Fibroblast of gingiva (primary cell): ENCODE measurements at places on chromosomes 5 and 9.

GRCh38 chr5:1317921-1318565 lies 23.2 kb upstream of the TERT start:
- DNase-seq = no peak

- no peak for DNase-seq
Observed at GRCh38 chr5:160921-161802, 30.1 kb upstream of the LRRC14B start.

GRCh38 chr9:137763271-137763955 lies 114.2 kb upstream of the CACNA1B start:
- no peak for DNase-seq

DNA sequence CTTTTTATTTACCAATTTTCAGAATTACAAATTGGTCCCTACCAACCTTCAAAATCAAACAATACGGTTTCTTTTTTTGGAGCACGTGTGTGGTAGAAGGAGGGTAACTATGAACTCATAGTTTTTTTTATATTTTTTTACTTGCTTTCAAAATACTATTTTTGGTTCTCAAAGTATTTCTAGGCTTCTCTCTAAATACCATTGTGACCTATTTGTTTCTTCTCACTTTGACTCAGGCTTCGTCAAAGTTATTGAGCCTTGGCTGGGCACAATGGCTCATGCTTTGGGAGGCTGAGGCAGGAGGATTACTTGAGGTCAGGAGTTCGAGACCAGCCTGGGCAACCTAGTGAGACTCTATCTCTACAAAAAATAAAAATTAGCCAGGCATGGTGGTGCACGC lies 11.6 kb upstream of the KIF27 start:
- DNase-seq = no peak

GRCh38 chr5:107670932-107671741 lies at the start of gene EFNA5:
Gene EFNA5, minus strand, starts transcription at chr5:107670937.
- DNase-seq = peak; percentile 52

- no peak for DNase-seq
Observed at GRCh38 chr5:149792540-149793255, 62.6 kb downstream of the PPARGC1B start.

DNA sequence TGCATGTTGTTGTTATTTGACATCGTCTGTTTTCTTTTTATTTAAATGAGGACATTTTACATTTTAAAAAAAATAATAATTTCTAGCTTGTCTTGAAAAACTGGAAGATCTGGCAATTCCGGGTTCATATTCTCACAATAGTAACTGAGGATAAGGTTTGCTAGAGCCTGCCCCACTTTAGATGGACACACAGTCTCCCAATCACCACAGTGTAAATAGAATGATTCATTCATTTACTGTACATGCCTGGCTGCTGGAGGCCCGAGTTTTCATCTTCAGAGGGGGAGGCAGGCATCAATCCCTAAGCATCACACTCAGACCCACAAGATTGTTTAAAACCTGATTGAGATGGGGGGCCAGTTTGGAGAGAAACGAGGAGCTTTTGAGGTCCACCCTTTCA lies 2039.7 kb upstream of the WWC1 start:
- DNase-seq = no peak

GRCh38 chr5:91499943-91500531 lies 116.9 kb upstream of the ARRDC3 start:
- peak; percentile 48 for DNase-seq
